ENCODE measurements at places on chromosomes 2 and 18.

GRCh38 chr2:39424951-39425350, 12.1 kb downstream of the MAP4K3 start:
- no peak for DNase-seq

DNA sequence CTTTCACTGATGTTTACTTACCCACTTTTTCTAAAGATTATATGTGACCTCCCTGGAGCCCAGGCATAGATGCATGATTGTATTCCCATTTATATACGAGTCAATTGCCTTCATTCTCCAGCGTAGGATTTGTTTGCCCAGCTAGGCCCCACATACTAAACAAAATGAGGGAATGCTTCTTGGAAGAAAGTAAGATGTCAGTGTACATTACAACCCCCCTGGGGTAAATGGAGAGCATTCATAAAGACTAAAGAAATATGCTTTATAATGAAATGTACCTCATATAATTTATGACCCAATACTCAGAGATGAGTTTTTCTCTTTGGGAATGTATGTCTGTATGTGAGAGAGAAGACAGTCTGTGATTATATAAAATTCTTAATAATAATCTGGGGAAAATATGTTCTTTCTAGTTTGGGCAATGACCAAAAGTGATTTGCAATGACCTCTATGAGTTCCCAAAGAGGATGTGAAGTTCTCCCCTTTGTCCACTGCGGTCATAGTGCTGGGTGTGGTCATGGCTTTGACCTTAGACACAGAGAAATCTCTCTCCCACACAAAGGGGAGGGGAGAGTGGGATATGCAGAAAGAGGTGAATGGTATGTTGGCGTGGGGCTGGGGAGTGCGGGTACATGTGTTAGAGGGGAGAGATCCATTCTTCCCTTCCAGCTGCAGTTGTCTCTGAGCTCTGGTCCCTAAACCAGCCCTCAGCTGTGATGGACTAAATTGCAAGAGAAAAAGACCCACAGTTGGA, 175.6 kb downstream of the EN1 start:
- DNase-seq, result no peak

GRCh38 chr2:144550911-144551310, 31.0 kb upstream of the ZEB2 start:
- no peak for DNase-seq

DNA sequence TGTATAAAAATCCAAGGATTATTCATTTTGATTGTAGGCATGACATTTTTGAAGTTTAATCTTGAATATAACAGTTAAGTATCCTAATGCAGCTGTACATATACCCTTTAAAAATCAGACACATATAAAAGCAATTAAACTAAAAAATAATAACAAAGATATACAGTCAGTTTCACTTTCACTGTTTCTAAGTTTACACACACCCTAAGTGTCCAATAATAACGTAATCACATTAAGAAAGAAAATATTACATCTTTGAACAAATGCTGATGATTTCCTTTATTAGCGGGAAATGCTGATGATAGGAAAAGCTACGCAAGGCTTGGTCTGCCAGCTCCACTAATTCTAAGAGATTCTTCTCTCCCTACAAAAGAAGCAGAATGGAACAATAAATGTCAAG, 38.8 kb downstream of the RTTN start:
- no peak for DNase-seq

GRCh38 chr2:175955136-175955535, 46.9 kb downstream of the LNPK start:
- DNase-seq, result no peak

Data from hypothalamus (tissue), 51 donors.